Natural killer cell treated with Interleukin-12 subunit alpha and Interleukin-12 subunit beta and Interleukin-15 and Interleukin-18, amount 100 ng/mL, for 72 hours (primary cell): ENCODE measurements at places on chromosomes 1 and 21. TPM values are rescaled to one million over a fixed set of nuclear protein-coding genes. Genes with fewer than 3 reads are reported as not detected.

DNA sequence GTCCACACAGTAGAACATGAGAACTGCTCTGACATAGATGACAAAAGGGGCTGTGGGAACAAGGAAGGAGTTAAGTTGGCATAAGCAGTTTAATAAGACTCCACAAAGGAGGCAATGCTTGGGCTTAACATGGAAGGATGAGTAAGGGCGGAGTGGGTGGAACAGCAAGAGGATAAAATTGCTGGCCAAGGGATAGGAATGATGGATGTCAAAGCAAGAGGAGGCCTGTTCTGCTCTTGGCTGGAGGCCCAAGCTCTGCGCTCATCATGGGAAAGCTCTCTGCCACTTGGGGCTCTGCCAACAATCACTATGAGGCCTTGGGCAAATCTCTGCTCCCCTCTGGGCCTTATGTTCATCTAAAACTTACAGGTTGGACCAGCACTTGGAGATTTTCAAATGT is 98.3 kb upstream of the CAMK1G start:
- no peak for DNase-seq
- H3K36me3 ChIP-seq, result no peaks in the 10 kb centered on the region
- H3K4me1 ChIP-seq, result no peaks in the 10 kb centered on the region
- peaks cover 10% of the 10 kb centered on the region for H3K27me3 ChIP-seq
- no peak overlapping the region for H3K4me3 ChIP-seq
- no peak overlapping the region for H3K27ac ChIP-seq

DNA sequence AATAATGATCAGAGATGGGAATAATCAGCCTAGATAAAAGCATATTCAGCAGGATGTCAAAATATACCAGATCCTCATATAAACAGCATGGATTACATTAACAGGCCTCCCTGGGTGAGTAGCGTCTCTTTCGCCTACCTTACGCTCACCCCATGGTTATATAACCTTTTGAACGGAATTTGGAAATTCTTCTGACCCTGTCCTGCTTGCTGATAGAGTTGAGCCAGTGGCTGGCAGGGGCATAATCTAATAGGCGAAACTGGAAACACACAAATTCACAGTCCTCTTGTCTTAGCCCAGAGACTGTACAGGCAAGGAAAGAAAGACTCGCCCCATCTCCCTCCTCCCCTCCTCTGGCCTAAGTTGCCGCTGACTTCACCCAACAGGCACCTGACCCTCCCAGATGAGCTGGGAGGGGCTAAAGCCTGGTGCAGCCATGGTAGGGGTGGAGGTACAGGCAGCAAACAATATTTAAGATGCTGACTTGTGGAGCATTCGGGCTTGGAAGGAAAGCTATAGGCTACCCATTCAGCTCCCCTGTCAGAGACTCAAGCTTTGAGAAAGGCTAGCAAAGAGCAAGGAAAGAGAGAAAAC is at the start of gene ANGPTL7:
TSS of gene ANGPTL7 (plus strand) at position 498 of the 594 bp plus-strand sequence. CDS start 225 bp downstream, outside the sequence.
- H3K36me3 ChIP-seq, result no peaks in the 10 kb centered on the region
- no peak for DNase-seq
- no peak within 1 kb of the TSS for H3K27ac ChIP-seq
- H3K4me3 ChIP-seq, result no peak within 1 kb of the TSS

DNA sequence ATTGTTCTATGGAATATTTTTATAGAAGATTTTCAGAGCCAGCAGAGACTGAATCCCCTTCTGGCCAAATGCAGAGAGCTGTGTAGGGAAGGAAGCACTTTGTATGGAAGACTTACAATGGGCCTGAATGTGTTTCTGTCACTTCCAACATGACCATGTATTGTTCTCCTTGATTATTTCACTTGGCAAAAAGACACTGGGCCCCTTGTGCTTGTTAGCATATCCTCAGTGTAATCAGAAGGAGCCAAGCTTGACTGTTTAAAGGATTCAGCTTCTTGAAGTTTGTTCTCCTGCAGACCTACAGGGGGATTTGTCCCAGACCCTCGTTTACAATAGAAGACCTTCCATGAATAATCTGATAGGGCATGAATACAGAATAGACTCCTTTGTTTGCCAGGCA is 48.1 kb upstream of the UBE2U start:
- no peak overlapping the region for H3K27ac ChIP-seq
- H3K36me3 ChIP-seq, result no peaks in the 10 kb centered on the region
- no peak overlapping the region for H3K4me3 ChIP-seq
- no peak for DNase-seq
- no peaks in the 10 kb centered on the region for H3K27me3 ChIP-seq

GRCh38 chr1:205991237-205991636 is 12.0 kb downstream of the RAB7B start:
- H3K36me3 ChIP-seq, result no peaks in the 10 kb centered on the region
- H3K4me1 ChIP-seq, result peaks cover under 1% of the 10 kb centered on the region
- H3K4me3 ChIP-seq, result no peak overlapping the region
- peaks cover 25% of the 10 kb centered on the region for H3K27me3 ChIP-seq

DNA sequence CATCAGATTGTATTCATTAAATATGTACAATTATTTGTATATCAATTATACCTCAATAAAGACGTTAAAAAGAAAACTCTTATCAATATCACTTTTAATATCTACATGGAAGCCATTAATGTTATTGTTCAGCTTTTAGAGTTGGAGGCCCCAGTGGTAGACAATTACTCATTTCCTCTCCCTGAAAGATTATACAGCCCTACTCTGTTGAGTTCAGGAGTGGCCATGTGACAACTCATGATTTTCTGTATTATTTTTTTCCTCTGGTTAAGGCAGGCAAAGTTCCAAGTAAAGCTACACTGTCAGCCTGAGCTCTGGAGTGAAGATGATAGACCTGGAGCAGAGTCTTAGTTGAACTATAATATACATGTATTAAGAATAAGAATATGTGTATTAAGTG is 247.9 kb upstream of the B3GALT2 start:
- peaks cover 18% of the 10 kb centered on the region for H3K36me3 ChIP-seq
- H3K4me3 ChIP-seq, result no peak overlapping the region
- peaks cover 25% of the 10 kb centered on the region for H3K4me1 ChIP-seq
- DNase-seq, result no peak

DNA sequence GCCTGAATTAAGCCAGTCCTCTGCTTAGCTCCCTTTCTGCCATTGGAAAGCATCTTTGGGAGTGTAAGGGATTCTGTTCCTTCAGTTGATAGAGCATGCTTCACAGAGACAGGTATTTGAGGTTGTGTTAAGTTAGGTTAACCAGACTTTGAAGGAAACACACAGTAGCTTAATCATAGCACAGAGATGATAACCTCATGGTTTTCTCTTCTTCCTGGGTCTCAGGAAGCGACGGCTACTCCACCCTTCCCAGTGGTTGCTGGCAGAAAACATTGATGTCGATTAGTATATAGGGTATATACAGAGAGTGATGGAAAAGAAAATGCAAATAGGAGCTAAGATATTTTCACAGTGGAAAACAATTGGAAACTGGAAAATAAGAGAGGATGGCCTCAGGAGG is 42.0 kb downstream of the S1PR1 start:
- H3K4me1 ChIP-seq, result peaks cover 69% of the 10 kb centered on the region
- H3K27ac ChIP-seq, result peak overlapping the region; percentile 70
- H3K36me3 ChIP-seq, result no peaks in the 10 kb centered on the region
- no peaks in the 10 kb centered on the region for H3K27me3 ChIP-seq
- no peak for DNase-seq
- peak overlapping the region; percentile 81 for H3K4me3 ChIP-seq

DNA sequence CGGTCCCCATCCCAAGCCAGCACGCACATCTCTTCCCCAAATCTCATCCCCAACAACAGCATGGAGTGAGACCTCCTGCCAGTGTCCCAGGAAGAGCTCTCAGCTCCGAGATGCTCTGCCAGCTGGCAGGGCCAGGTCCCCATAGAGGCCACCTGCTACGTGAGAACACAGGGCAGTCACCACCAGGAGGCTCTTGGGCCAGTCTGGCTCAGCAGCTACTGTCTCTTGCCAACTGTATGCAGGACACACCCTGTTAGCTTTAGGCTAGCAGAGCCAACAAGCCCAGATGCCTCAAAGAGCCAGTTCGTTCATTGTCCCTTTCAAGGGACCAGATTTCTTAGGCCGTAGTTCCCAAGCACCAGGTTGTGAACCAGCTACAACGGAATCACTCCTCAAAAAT is 36.9 kb downstream of the FBXO2 start:
- H3K4me1 ChIP-seq, result no peaks in the 10 kb centered on the region
- H3K4me3 ChIP-seq, result no peak overlapping the region
- DNase-seq, result no peak

DNA sequence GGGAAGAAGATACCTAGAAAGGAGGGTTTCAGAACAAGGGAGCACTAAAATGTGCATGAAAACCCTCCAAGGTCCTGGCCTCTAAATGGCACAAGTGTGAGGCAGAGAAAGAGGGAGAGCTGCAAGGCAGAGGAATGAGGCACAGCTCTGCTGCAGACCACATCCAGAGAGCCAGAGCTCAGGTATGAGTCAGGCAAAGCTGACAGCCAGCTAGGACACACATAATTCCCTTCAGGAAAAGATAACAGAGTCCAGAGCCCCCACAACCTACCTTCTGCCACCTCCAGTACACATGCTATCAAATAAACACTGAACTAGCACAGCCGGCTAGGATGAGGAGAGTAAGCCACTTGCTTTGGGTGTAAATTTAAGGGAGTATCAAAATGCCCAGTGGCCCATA is 62.2 kb downstream of the HSF2BP start:
- peaks cover 5% of the 10 kb centered on the region for H3K4me1 ChIP-seq
- H3K27me3 ChIP-seq, result peaks cover 26% of the 10 kb centered on the region
- H3K27ac ChIP-seq, result no peak overlapping the region

DNA sequence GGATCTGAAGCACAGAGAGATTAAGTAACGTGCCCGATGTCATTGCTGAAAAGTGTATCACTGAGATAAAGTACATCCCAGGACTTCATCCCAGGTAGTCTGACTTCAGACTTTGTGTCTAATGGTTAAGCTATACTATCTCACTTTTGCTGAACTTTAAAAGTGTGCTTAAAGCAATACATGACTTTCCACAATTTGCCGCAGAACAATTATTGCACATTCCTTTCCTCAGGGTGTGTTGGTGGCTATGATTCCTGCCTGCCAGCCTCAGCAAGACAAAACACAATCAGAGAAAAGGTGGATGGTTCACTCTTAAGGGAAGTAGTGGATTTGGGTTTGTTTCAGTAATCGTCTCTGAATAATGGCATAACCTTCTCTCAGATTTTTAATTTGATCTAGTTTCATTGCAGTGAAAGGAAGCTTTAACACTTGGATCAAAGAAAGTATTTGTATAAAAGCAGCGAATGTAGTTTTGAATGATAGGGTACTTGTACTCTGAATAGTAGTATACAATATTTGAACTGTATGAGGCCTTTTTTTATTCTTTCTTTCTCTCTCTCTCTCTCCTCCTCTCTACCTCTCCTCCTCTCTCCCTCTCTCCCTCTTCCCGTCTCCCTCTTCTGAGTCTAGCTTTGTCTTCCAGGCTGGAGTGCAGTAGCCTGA is 47.0 kb downstream of the CNST start:
- no peaks in the 10 kb centered on the region for H3K27me3 ChIP-seq
- H3K36me3 ChIP-seq, result no peaks in the 10 kb centered on the region
- peaks cover 32% of the 10 kb centered on the region for H3K4me1 ChIP-seq
- DNase-seq, result no peak
- H3K27ac ChIP-seq, result peak overlapping the region; percentile 66
- no peak overlapping the region for H3K4me3 ChIP-seq

GRCh38 chr1:169884634-169885033 is 9.1 kb downstream of the SCYL3 start:
- H3K36me3 ChIP-seq, result peaks cover 6% of the 10 kb centered on the region
- no peak for DNase-seq
- H3K27ac ChIP-seq, result no peak overlapping the region
- no peak overlapping the region for H3K4me3 ChIP-seq
- peaks cover 31% of the 10 kb centered on the region for H3K4me1 ChIP-seq
- H3K27me3 ChIP-seq, result no peaks in the 10 kb centered on the region

- no peak for DNase-seq
- peaks cover 34% of the 10 kb centered on the region for H3K4me1 ChIP-seq
- H3K36me3 ChIP-seq, result no peaks in the 10 kb centered on the region
- no peak overlapping the region for H3K4me3 ChIP-seq
- H3K27ac ChIP-seq, result no peak overlapping the region
Measured at GRCh38 chr1:19367584-19368041, 55.5 kb downstream of the SLC66A1 start.

Gene KLHDC8A
- not detected for total RNA-seq

Gene CA6
- not detected for total RNA-seq

Gene EVA1C
- 4.7 TPM for total RNA-seq
